ENCODE measurements at places on chromosomes 1 and 21.

DNA sequence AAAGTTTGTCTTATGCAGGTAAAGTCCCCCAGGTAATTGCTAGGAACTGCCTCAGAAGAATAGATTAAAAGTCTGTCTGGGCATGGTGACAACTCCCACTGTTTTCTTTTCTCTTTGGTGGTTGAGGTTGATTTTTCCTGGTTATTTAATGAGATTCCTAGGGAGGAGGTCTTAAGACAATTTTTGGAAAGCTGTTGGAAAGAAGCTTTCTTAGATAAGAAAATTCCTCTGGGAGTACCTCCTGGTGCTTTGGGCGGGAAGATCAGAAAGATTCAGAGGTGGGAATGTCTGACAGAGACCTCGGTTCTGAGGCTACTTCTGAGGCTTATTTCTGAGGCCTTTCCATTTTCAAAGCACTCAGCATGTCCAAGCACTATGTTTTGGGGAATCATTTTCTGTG lies 25.0 kb upstream of the IVNS1ABP start:
- DNase-seq: no peak

GRCh38 chr1:21871943-21872342 lies 59.9 kb downstream of the LDLRAD2 start:
- no peak for DNase-seq

DNA sequence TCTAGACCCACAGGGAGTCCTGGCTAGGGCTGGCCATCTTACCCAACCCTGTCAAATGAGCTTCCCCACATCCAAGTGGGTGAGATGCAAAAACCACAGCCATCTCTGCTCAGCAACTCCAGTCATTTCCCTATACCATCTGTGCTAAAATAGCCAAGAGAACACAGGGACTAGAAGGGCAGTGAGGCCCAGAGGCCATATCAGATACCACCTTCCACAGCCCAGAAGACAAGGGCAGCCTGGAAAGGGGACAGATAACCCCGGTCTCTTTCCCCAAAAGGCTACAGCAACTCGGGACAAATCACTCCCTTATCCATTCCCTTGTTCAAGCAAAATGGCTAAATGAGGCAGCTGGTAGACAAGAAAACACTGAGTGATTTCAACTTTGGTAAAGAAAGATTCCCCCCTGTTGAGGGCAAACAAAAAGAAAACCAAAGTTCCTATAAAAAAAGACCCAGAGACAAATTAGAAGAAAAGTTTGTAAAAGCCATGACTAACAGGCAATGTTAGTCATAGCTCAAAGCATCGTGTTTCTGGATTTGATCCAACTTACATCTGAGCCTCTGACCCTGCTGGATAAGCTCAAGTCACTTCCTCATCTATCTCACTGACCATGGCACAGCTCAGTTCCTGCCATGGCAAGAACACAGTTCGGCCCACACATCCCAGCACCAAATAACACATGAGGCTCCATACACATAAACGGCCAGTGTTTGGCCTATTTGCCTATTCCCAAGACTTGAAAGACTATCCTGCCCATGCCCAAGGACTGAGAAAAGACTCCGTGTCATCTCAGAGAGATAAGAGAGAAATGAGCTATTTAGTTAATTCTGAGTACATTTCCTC lies 3.1 kb downstream of the LAMB3 start:
- no peak for DNase-seq

GRCh38 chr1:17177651-17178050 lies 27.3 kb upstream of the PADI1 start:
- DNase-seq: no peak

GRCh38 chr1:157659576-157660247 lies 40.9 kb downstream of the FCRL3 start:
- no peak for DNase-seq
